ENCODE measurements at places on chromosomes 16 and 17. TPM values are rescaled to one million over a fixed set of nuclear protein-coding genes. Genes with fewer than 3 reads are reported as not detected.
A peak's percentile ranks its signal among the peaks of the same experiment; 100 is the strongest.

CBFA2T3 gene
- 58.1 TPM for total RNA-seq

C16orf54 gene
- total RNA-seq: 34.6 TPM

GAS2L2 gene
- not detected for total RNA-seq

ARL5C gene
- not detected for total RNA-seq

PERCC1 gene
- total RNA-seq: not detected

CD300H gene
- 2.6 TPM for total RNA-seq

NPB gene
- total RNA-seq: not detected

DNA sequence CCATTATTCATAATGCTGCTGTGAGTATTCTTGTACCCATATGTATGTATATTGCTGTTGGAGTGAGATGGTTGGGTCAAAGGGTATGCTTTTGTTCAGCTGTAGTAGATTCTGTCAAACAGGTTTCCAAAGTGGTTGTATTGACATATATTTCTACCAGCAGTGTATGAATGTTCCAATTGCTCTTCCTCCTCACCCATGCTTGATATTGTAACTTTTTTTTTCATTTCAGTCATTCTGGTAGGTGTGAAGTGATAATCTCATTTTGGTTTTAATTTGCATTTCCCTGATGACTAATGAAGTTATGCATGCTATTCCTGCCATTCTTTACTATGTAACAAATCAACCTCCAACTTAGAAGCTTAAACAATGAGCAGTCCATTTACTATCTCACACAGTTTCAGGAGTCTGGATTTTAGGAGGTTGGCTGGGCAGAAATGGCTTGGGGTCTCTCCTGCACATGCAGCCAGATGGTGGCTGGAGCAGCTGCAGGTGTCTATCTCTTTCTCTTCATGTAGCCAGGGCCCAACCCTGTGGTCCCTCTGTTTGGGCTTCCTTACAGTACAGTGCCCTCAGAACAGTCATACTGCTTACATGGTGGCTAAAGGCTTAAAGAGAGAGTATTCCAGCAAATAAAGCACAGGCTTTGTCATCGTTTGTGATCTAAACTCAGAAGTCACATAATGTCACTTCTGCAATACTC, 21.2 kb downstream of the ERAL1 start:
- no peak overlapping the region for H3K4me3 ChIP-seq
- no peak for DNase-seq
- H3K36me3 ChIP-seq: peaks cover 31% of the 10 kb centered on the region

- H3K4me1 ChIP-seq: no peaks in the 10 kb centered on the region
- no peak for DNase-seq
- H3K27ac ChIP-seq: no peak overlapping the region
- H3K4me3 ChIP-seq: no peak overlapping the region
Measured at GRCh38 chr17:39352986-39353385, 48.4 kb downstream of the FBXL20 start.

GRCh38 chr17:8820311-8821010, 21.3 kb upstream of the MFSD6L start:
- no peak overlapping the region for H3K4me3 ChIP-seq
- no peaks in the 10 kb centered on the region for H3K4me1 ChIP-seq
- DNase-seq: no peak

- H3K27me3 ChIP-seq: peaks cover 87% of the 10 kb centered on the region
- no peaks in the 10 kb centered on the region for H3K36me3 ChIP-seq
- DNase-seq: peak; percentile 92
- peaks cover 24% of the 10 kb centered on the region for H3K4me1 ChIP-seq
- H3K27ac ChIP-seq: no peak overlapping the region
- H3K4me3 ChIP-seq: peak overlapping the region; percentile 14
Measured at GRCh38 chr17:79741751-79742588, 11.2 kb downstream of the ENPP7 start.

DNA sequence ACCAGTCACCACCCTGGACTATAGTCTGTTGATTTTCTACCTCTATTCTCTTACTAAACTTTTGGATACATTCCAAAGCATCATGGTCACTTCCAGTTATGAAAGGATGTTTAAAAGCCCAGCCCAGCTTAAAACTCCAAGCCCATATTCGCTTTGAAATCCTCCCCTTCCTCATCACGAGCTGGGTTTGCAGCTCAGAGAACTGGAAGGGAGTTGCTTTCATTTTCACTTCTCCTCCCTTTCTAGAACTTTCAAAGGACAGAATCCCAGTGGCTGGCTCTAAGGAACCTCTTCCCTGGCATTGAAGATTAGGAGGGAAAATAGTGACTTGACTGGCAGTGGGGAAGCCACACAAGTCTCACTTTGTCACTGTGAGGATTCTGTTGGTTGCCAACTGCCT, 100.1 kb upstream of the DYNLRB2 start:
- peaks cover 8% of the 10 kb centered on the region for H3K4me1 ChIP-seq
- no peak overlapping the region for H3K4me3 ChIP-seq
- H3K27ac ChIP-seq: no peak overlapping the region

DNA sequence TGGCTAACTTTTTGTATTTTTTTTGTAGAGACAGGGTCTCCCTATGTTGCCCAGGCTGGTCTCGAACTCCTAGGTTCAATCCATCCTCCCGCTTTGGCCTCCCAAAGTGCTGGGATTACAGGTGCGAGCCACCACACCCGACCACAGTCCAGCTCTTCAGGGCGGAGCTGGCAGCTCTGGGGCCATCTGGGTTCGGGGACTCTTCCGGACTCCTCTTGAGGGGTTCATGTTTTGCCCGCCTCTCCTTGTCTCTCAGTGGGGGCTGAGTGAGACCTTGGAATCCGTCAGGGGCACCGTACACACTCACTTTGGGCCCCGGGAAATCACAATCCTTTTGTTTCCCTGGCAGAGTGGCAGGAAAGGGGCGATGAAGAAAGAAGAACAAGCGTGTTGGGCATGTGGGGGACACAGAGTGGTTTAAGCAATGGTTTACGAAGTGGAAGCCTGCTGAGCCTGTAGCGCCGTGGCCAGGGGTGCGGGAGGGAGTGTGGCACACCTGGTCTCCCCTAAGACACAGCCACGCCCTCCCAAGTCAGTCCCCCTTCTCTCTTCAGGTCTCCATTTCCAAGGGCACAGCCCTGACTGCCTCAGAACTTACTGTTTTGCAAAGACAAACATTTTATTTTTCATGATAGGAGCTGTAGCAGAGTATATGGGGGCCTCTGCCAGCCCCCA, 26.1 kb downstream of the TNS4 start:
- no peaks in the 10 kb centered on the region for H3K27me3 ChIP-seq
- DNase-seq: no peak
- no peaks in the 10 kb centered on the region for H3K36me3 ChIP-seq
- no peak overlapping the region for H3K27ac ChIP-seq

GRCh38 chr16:70801611-70802010, 653 bp upstream of the VAC14 start:
- H3K27ac ChIP-seq: no peak overlapping the region
- peaks cover 25% of the 10 kb centered on the region for H3K4me1 ChIP-seq
- H3K27me3 ChIP-seq: no peaks in the 10 kb centered on the region
- no peak for DNase-seq
- H3K4me3 ChIP-seq: peak overlapping the region; percentile 81
- H3K36me3 ChIP-seq: peaks cover 5% of the 10 kb centered on the region

GRCh38 chr17:38861399-38861843, 7.9 kb upstream of the RPL23 start:
- no peak overlapping the region for H3K27ac ChIP-seq
- H3K27me3 ChIP-seq: no peaks in the 10 kb centered on the region
- H3K36me3 ChIP-seq: no peaks in the 10 kb centered on the region
- peaks cover 14% of the 10 kb centered on the region for H3K4me1 ChIP-seq

- no peak for DNase-seq
- H3K27ac ChIP-seq: no peak overlapping the region
- no peaks in the 10 kb centered on the region for H3K36me3 ChIP-seq
- peaks cover 14% of the 10 kb centered on the region for H3K4me1 ChIP-seq
- no peak overlapping the region for H3K4me3 ChIP-seq
- peaks cover 73% of the 10 kb centered on the region for H3K27me3 ChIP-seq
Measured at GRCh38 chr17:79116575-79117368, 42.1 kb downstream of the ENGASE start.

- H3K4me3 ChIP-seq: no peak overlapping the region
- peaks cover 99% of the 10 kb centered on the region for H3K36me3 ChIP-seq
- no peak for DNase-seq
- no peaks in the 10 kb centered on the region for H3K27me3 ChIP-seq
Measured at GRCh38 chr16:24188021-24188542, 68.1 kb upstream of the CACNG3 start.

DNA sequence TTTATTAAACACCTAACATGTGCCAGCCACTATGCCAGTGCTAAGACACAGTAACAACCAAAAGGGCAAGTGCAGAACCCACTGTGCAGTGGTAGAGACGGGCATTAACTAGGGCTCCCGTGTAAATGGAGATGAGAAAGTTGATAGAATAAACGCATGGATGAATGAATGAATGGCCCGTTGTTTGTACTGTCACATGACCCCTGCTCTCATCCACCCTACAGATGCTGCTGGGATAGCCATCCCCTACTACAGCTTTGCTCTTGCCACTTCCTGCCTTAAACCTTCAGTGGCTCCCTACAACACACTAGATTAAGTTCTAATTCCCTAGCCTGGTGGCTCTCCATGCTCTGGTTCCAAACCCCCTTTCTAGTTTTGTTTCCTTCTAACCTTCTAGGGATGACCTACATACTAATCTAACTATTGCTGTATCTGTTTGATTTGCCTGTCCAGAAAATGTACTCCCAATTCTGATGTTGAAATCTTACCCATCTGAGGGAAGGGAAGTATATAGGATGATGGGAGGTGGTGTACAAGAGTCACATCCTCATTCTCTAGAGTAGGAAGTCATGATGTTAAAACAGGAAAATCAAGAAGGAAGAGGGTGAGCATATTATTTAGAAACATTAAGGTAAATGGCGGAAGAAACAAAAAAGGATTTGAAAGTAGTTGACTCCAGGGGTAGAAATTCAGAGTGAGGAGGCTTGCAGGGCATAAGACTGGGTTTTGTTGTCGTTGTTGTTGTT, 11.4 kb upstream of the TNRC6C start:
- H3K36me3 ChIP-seq: no peaks in the 10 kb centered on the region
- H3K4me3 ChIP-seq: no peak overlapping the region
- H3K27me3 ChIP-seq: no peaks in the 10 kb centered on the region
- no peak for DNase-seq

DNA sequence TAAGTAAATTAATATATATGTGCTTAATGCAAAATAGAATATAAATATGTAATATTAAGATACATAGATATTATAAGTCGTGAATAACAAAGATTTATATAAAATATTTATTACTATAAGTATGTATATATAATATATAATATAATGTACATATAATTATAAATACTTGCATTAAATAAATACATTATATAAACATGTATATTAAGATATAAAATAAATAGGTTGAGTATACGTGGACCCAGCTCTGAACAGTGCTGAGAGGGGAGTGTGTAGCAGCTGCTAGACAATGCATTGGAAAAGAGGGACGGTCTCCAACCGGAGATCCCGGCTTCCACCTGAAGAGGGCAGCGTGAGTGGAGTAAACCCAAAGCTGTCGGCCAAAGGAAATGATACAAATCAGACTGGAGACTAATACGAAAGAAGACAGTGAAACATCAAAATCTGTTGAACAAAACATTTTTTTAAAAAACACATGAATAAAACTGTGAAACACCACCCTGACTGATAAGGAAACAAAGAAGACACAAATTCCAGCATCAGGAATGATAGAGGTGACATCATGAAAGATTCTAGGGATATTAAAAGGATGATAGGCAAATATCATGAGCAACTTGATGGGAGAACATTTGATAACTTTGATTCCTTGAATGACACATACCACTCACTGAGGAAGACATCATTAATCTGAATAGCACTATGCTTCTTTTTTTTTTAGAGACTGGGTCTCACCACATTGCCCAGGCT, 125.4 kb upstream of the CHMP6 start:
- H3K4me3 ChIP-seq: no peak overlapping the region
- H3K27me3 ChIP-seq: no peaks in the 10 kb centered on the region
- DNase-seq: peak; percentile 79
- no peak overlapping the region for H3K27ac ChIP-seq

DNA sequence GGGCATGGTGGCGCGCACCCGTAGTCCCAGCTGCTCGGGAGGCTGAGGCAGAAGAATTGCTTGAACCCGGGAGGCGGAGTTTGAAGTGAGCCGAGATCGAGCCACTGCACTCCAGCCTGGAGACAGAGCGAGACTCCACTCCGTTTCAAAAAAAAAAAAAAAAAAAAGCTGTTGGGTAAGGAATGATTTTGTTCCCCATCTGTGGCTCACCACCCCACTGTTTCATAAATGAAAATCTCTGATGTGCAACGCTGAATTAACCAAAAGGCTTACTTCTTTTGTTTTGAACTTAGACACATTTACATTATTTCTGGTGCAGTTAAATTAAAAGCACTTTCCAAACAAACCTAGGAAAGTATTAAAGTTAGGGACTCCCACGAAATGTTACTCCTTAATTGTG, 1.2 kb upstream of the METTL9 start:
- no peak for DNase-seq
- H3K27me3 ChIP-seq: no peaks in the 10 kb centered on the region
- peaks cover 32% of the 10 kb centered on the region for H3K4me1 ChIP-seq
- no peaks in the 10 kb centered on the region for H3K36me3 ChIP-seq
